ENCODE measurements at places on chromosomes 7 and 10.
A peak's percentile ranks its signal among the peaks of the same experiment; 100 is the strongest.

DNA sequence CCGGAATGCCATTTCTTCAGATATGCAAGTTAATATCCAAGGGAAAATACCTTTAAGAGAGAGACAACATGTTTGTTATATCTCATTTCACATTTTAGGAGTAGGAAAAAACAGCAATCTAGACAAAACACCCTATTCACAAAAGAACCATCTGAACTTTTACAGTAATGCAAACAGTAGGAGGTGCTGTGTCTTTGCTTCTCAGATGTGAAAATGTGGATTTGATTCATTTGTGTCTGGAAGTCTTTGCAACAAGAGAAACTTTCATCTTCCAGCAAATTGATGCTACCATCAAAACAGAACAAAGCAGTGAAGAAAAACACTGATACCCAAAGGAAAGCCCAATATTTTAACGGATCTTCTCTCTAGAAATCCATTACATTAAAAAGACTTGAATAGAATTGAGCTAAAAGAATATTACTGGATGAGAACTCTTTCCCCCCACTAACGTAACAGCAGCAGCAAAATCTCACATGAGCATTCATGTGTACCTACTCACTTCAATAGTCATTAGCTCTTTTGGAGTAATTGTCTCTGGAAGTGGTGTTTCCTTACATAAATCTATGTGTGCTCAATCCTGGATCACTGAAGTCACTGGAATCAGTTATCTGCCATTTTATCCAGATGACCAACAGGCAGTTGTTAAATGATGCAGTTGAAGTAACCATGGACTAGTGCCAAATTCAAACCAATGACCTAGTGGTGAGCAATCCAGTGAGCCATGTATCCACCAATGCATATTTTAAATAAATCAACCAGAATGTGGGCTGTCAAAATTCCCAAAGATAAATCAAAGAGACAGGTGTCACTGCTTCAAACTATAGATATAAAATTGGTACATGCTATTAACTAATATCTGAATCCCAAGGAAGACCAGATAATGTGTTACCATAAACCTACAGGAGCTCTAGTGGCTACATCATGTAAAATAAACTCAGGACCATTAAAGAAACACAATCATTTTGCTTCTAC is 1.8 kb downstream of the SEMA3C start:
- no peak for DNase-seq

DNA sequence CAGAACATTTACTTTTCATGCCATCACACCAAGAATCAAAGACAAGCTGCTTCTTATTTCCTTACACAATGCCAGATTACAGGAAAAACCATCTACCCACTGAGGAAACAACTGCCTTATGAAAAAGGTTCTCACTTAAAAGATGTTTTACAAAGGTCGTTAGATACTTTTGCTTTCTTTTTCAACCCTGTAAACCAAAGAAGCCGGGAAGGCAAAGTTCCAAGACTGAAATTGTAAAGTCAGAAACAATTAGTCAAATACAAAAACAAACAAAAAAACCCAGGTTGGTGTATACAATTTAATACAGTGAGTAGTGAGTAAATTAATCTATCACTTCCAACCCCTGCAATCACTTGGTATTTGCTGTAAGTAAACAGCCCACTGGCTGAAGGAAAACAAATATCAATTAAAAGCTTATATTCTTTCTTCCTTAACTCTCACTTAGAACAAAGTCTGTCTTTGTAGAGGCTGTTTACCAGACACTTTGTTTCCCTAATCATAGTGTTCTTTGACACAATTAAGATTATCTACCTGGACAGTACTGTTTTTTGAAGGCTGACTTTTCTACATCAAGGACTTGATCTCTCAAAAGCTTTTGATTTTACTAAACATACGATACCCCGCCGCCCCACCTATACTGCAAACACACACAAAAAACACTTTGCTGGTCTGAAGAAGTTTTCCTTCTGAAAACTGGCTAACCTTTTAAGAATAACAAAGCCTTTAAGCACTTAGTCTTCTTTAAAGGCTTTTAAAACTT is 18.1 kb downstream of the ERLIN1 start:
- no peak for DNase-seq

- no peak for DNase-seq
Observed at GRCh38 chr10:48206482-48207250, 67.8 kb downstream of the FRMPD2 start.

DNA sequence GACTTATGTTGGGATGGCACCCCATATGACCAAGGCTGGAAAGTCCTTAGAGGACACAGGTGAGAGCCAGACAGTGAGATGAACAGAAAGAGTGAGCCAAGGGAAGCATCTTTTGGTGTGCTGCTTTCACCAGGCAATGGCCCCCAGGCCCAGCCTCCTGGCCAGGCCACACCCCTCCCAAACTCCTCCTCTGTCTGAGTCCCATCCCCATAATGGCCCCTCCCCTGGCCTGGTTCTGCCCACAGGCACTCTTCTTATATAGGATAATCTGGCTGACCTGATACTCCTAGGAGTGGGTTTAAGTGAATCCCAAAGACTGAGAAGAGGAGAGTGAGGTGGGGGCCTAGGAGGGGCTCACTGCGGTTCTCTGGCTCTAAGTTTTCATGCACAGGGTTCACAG is 252.5 kb downstream of the RPS24 start:
- no peak for DNase-seq

DNA sequence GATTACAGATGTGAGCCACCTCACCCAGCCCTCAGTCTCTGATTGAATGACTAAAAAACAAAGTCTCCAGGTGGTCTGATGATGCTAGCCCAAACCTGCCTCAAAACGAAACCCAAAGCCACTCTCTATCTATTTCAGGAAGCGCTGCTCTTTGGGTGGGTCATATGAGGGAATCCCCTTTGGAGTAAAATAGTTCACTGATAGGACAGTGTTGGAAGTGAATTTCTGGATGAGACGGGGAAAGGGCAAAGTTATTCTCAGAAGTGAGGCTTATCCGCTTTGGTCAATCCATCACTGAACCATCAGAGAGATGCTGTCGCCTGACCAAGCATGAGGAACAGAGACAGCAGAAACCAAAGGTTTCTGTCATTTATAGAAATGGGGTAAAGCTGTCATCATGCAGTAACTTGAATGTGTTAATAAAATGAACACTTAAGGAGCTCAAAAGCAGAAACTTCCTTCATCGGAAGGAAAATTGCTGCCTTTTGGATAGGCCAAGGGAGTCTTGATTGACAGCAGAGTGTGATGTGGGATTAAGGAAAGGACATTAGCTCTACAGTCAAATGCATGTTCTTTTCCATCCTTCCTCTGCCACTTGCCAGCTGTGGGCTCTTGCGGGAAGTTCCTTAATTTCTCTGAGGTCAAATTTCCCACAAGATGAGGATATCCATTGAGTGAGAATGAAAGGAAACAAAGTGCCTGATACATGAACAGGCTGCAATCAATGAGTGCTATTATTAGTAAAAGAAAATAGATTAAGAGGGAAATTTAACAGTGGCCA is 64.9 kb upstream of the C1QL3 start:
- no peak for DNase-seq

DNA sequence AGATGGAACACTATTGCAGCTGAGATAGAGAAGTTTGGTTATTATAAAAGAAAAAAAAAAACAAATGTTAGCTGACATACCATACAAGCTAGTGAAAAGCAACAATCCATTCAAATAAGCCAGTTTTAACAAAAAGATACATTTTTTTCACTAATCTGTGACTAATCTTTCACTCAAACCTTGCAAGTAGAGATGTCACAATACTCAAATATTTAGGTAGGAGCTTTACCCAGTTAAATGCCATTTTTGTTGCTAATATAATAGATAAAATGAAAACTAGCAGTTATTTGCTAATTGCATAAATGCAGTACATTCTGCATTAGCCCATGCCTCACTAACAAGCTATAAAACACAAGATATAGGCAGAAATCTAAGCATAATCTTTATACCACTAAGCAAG is 123.6 kb downstream of the BTAF1 start:
- DNase-seq, result no peak

GRCh38 chr7:47422611-47423010 is 159.3 kb downstream of the TNS3 start:
- no peak for DNase-seq

- DNase-seq, result no peak
Observed at GRCh38 chr7:946256-946996, 8.1 kb downstream of the ADAP1 start.

- DNase-seq, result no peak
Observed at GRCh38 chr7:104469166-104469820, 140.9 kb downstream of the LHFPL3 start.

GRCh38 chr7:97578225-97578624 is 153.7 kb upstream of the TAC1 start:
- DNase-seq, result no peak

DNA sequence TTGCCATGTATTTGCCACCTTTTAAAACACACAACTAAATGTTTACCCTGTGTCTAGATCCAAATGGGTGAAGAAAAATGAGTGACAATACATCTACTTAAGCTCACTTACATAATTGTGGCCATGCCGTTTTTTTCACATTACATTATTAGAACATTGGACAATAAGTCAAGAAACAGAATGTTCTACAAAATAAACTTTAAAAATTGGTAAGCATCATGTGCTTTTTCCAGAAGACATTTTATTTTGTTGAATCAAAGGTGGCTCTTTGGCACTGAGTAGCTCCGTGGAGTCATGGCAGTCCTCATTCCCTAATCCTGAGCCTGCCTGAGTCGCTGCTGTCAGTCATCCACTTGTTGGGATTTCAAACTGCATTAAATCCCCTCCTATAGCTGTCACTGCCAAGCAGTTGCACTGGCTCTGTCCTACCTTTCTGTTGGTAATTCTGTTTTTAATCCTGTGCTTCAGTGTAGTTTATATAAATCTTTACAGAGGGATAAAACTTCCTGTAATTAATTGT is 32.3 kb downstream of the CAV1 start:
- no peak for DNase-seq

- peak; percentile 45 for DNase-seq
Observed at GRCh38 chr10:119493155-119493554, 49.4 kb downstream of the RGS10 start.

DNA sequence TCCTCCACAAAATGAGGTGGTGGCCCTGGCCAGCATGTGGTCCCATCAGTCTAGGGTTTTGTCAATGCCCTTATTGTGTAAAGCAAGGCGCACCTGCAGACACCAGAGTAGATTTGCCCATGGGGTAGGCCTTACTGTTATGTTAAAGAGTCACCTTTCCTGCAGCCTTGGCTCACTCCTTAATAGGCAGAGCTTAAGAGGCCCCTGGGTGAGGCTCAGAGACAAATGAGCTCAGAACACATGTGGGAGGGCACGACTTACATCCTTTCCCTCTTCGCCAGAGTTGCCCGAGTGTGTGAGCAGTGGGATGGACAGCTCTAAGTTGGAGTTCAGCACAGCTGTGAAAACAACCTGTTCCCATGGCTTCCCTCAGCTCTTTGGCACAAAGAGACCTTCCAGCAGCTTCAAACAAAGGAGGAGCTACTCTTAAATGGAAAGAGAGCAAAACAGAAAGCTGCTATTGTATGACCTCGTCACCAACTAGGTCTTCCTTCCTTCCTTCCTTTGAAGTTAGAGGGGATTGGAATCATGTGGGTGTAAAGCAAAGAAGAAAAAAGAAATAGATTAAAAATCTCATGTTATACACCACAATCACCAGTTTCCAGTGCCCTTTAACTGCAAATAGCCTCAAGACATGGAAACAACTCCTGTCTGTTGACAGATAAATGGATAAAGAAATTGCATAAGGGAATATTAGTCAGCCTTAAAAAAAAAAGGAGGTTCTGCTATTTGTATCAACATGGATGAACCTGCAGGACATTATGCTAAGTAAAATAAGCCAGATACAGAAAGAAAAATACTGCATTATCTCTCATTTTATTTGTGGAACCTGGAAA is 11.9 kb upstream of the XPNPEP1 start:
- no peak for DNase-seq

DNA sequence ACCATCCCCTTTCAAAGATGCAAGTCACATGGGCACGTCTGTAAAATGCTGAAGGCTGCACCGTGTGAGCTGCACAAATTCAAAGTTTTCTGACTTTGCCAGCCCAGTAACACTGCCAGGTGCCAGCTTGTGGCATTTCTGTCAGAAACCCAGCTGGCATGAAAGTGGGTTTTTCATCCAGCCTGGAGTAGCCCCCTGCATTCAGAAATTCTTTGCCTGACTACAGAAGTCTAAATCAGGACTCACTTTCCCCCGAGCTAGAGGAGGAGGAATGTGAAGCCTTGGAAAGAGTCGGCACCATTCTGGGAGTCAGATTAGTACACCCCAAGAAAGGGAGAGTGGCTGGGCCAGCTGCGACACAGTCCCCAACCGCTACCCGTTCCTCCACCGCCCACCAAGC is 56.7 kb upstream of the EN2 start:
- DNase-seq, result no peak

GRCh38 chr10:62842983-62843382 is 26.8 kb upstream of the EGR2 start:
- no peak for DNase-seq

- no peak for DNase-seq
Observed at GRCh38 chr10:33132626-33133025, 174.6 kb upstream of the ITGB1 start.

GRCh38 chr10:33734393-33735155 is 400.1 kb upstream of the NRP1 start:
- no peak for DNase-seq

- DNase-seq, result no peak
Observed at GRCh38 chr7:39607865-39608264, 15.5 kb upstream of the RALA start.

DNA sequence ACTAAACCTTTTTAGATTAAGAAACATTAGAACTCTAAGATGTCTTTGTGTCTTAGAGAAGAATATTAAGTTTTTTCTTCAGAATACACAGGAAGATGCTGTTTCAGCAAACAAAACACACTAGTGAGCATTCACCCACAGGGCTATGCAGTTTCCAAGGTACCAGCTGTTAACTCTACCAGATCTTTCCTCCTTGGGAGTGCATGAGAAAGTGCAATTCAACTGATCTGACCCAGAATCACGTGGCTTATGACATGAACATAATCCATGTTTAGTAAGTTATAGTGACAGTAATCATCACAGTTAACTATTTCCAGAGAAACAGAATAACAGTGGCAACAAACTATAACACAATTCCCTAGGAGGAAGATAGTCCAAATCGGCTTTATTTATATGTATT is 270.7 kb downstream of the CACNA2D1 start:
- no peak for DNase-seq

GRCh38 chr10:92113911-92114600 is 176.8 kb downstream of the CPEB3 start:
- DNase-seq, result no peak

GRCh38 chr7:100509231-100509630 is 25.5 kb downstream of the NYAP1 start:
- no peak for DNase-seq

DNA sequence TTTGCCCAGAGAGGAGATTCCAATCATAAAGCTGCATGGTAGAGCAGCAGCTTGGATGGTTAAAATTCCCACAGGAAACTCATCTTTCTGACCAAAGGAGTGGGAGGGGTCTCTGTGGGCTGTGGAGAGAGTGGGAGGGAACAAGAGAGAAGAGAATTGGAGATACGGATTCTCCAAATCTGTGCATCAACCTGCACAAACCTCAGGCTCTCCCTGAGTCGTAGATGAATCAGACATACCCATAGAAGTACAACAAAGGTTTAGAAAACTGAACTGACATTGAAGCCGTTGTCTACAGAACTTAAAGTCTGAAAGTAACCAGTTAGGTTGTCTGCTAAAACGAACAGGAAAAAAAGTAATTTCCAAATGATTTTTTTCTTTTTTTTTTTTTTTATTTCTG is 41.9 kb downstream of the CYCS start:
- DNase-seq, result no peak

- DNase-seq, result no peak
Observed at GRCh38 chr7:40899636-40900507, 765.1 kb downstream of the SUGCT start.

Measured in CMK (cell line).